ENCODE measurements at places on chromosomes 1 and 21.

- DNase-seq = no peak
These were observed 47.6 kb downstream of the SERTAD4 start for GRCh38 chr1:210280221-210280620.

DNA sequence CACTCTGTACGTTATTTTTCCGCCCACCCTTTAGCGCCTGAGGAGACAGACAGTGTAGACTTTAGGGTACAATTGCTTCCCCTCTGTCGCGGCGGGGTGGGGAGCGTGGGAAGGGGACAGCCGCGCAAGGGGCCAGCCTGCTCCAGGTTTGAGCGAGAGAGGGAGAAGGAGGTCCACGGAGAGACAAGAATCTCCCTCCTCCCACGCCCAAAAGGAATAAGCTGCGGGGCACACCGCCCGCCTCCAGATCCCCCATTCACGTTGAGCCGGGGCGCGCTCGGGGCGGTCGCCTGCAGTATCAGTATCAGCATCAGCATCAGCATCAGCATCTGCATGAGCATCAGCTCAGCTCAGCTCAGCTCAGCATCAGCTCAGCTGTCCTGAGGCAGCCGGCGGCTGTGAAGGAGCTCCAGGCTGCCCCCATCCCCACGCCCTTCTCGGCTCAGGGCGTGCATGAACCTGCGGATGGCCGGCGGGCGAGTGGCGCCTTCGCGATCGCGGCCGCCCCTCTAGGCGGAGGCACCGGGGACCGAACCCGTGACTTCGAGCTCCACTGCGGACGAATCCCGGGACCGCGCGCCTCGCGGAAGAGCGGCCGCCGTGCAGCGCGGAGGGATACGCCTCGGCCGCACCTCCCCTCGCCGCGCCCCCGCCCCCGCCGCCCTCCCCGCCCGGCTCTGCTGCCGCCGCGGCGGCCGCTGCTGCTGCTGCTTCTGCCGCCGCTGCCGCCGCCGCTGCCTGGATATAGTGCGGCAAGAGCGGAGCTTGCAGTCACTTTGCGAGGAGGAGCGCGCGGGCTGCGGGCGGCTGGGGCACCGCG is at the start of gene NCAM2:
NCAM2 (plus strand) TSS at position 774 of the 820 bp plus-strand sequence.
- peak; percentile 85 for DNase-seq

GRCh38 chr1:108679586-108680213 is 12.4 kb upstream of the PRPF38B start:
- no peak for DNase-seq

DNA sequence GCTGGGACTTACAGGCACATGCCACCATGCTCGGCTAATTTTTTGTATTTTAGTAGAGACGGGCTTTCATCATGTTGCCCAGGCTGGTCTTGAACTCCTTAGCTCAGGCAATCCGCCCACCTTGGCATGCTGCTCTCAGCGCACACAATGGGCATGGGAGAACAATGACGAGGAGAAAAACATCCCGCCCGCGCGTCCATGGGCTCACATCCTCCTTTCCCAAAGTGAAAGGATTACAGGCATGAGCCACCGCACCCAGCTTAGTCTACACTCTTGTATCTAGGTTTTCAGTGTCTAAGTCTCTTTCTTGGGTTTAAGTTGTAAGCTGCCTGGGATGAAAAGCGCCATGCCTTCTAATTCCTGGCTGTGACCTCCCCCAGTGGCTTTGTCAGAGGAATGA is 37.9 kb downstream of the CDK18 start:
- no peak for DNase-seq

- DNase-seq = no peak
These were observed 28.5 kb upstream of the XPR1 start for GRCh38 chr1:180603223-180603849.

DNA sequence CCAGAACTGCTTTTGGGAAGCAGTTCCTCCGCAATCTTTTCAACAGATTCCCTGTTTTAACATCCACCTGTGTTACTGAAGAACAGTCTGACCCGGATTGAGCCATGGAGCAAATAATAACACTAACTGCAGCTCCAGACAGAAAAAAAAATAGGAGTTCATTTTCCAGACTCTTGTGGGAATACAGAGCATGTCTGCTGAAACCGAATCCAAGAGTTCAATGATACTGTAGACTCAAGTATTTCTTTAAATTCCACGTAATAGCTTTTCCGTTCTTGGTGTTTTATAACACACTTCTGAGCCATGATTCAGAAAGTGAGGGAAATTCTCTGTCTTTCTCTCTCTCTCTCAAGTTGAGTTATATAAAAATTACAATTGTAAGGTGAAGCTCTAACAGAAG is 60.6 kb downstream of the DDAH1 start:
- DNase-seq = no peak

- no peak for DNase-seq
These were observed 254.3 kb upstream of the DAB1 start for GRCh38 chr1:57678138-57678537.

- DNase-seq = no peak
These were observed 3.9 kb upstream of the BACE2 start for GRCh38 chr21:41164052-41164451.

- DNase-seq = no peak
These were observed 232.4 kb upstream of the AJAP1 start for GRCh38 chr1:4421986-4422385.

DNA sequence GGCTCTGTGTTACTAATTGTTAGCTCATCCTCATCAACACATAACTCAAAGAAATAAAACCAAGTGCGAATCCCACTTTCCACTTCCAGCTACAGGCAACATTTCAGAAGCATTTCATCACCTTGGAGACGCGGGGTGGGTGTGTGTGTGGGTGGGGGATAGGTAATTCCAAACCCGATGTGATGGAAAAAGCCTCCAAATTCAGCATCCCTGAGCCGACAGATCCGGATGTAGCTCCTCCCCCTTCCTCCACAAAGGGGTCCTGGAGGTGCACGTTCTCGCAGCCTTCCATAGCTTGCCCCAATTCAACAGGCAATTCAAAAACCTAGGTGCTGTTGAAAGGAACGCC is 486 bp downstream of the HSPA13 start:
- no peak for DNase-seq

GRCh38 chr1:3910857-3911845 is 11.1 kb upstream of the C1orf174 start:
- DNase-seq = peak; percentile 56

GRCh38 chr1:22615886-22616285 is 20.5 kb upstream of the C1QA start:
- no peak for DNase-seq

- no peak for DNase-seq
These were observed 15.3 kb downstream of the CD55 start for GRCh38 chr1:207336559-207337467.

DNA sequence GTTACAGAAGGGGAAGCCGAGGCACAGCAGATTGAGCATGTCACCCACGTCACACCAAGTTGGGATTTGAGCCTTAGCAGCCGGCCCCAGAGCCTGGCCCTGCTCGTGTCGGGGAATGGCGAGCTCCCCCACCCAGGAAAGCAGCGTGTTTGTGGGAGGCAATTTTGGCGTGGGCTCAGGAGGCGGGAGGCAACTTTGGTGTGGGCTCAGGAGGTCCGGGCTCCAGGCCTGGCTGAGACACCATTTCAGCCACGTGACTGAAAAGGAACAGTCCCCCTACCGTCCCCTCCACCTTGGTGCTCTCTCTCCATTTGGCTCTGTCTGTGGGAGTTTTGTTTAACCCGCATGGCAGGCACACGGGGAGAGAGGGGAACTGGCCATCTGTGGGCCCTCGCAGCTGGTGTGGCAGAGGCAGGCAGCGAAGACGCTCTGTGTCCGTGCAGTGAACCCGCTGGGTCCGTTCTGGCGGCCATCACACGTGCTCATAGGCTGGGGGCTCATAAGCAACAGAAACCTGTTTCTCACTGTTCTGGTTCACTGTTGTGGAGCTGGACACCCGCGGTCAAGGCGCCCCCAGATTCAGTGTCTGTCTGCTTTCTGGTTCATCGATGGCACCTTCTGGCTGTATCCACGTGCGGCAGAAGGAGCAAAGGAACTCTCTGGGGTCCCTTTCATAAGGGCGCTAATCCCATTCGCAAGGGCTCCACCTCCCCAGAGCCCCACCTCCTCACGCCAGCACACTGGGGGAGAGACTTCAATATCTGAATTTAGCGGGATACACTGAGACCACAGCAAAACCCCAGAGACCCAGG is 110.2 kb downstream of the CRYAA start:
- no peak for DNase-seq

- DNase-seq = no peak
These were observed 3.5 kb downstream of the OLFML2B start for GRCh38 chr1:162020150-162020549.

DNA sequence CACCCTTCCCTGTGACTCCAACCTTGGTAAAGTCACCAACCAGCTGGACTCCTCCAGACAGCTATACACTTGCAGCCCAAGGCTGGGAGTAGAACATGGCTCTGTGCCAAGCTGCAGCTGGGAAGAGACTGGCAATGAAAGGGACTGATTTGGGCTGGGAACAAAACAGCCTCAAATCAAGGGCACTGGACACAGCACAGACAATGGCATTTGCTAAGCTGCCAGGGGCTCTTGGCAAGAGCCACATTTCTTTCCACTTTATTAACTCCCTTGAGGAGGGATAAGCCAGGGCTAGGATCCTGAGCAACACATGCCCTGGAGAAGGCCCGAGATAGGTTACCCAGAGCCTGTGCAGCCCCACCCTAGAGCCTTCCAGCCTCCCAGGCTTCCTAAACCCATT is 12.0 kb downstream of the SYT11 start:
- DNase-seq = peak; percentile 86

- no peak for DNase-seq
These were observed 16.1 kb upstream of the AQP10 start for GRCh38 chr1:154304664-154305337.

GRCh38 chr1:43443197-43443946 is 10.4 kb downstream of the HYI start:
- no peak for DNase-seq

GRCh38 chr1:117584181-117584580 is 21.7 kb upstream of the TENT5C start:
- no peak for DNase-seq

- DNase-seq = no peak
These were observed 84.3 kb downstream of the CTH start for GRCh38 chr1:70495370-70495769.

GRCh38 chr1:118210051-118210722 is 25.2 kb upstream of the SPAG17 start:
- no peak for DNase-seq

GRCh38 chr1:231252336-231252735 is 11.3 kb downstream of the GNPAT start:
- no peak for DNase-seq
